Stimulated activated CD4-positive, alpha-beta T cell treated with anti-CD3 and anti-CD28 coated beads, Interleukin-4, amount 100 ng/mL, for 1 hour (primary cell): ENCODE measurements at places on chromosomes 11 and 22.
A peak's percentile ranks its signal among the peaks of the same experiment; 100 is the strongest.

- no peak for DNase-seq
These were observed 28.4 kb downstream of the KIAA0930 start for GRCh38 chr22:45212306-45212709.

GRCh38 chr22:47784991-47785390 lies 1022.5 kb downstream of the TBC1D22A start:
- DNase-seq: no peak

DNA sequence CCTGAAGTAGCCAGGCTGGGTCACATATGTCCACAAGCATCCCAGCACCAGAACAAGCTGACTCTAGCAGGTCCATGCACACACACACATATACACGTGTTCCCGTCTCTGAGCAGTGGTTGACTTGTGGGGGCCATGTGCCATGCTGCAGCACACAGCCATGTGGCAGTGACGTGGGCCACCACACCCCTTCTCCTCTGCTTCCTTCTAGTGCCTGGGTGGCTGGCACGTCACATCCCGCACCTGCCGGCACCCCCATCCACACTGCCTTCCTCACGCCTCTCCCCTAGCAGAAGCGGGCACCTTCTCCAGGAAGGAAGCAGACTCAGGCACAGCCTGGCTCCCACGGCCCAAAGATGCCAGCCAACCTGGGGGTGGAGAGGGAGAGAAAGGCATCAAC lies 9.5 kb downstream of the SYT7 start:
- DNase-seq: no peak

GRCh38 chr11:87545858-87546257 lies 508.1 kb downstream of the TMEM135 start:
- DNase-seq: no peak

DNA sequence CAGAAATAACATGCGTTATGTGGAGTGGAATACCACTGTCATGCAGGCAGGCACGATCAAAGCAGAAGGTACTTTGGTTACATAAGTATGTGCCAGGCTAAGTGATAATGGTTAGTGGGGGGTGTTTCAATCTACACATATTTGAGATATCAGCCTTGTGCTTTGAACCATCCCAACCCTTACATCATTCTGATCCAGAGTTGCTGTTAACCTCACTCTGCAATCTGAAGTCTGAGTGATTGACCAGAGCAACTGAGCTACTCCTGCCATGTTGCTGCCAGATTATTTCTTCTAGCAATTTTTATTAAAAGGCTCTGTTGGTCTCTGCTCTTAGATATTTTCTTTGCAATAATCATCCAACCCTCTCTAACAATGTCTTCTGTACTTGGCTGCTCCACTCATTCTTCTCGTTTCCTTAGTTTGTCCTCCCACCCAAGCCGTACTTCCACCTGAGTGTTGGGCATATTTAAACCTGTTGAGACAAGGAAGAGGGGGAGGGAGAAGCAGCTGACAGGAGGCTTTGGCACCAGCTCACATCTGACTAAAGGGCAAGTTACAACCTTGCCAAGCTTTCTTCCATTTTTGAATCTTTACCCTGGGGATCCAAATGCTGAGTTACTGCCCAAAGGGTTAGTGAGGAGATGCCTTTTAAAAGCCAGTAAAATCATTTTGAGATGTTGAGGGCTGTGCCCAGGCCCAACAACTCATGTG lies 114.1 kb upstream of the SESN3 start:
- DNase-seq: no peak

DNA sequence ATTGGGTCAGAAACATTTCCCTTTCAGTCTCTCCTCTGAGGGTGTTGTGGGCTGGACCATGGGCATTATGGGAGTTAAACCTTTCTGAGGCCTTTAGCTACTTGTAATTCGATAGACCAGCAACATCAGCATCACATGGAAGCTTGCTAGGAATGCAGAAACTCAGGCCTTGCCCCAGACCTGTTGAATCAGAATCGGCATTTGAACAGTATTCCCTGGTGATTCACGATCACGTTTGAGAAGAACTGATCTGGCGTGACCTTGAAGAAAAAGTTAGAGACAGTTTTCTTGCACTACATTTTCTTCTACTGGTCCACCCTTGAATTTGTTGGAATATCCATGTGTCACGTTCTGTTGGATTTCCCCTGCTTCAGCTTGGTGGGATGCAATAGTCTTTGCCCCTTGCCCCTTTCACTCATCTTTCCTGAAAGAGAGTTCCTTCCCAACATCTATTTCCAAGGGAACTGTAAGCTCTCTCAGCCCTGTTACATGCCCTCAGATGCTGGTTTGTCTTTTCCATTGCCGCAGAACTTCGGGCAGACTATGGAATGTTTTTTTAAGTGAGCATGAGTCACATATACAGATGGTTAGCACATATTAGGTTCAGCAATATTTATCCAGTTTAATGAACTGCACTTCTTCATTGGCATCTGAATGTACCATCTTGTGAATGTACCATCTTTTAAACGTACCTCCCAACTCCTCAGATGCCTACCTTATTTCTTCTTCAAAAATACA lies 23.9 kb downstream of the EHF start:
- DNase-seq: no peak

DNA sequence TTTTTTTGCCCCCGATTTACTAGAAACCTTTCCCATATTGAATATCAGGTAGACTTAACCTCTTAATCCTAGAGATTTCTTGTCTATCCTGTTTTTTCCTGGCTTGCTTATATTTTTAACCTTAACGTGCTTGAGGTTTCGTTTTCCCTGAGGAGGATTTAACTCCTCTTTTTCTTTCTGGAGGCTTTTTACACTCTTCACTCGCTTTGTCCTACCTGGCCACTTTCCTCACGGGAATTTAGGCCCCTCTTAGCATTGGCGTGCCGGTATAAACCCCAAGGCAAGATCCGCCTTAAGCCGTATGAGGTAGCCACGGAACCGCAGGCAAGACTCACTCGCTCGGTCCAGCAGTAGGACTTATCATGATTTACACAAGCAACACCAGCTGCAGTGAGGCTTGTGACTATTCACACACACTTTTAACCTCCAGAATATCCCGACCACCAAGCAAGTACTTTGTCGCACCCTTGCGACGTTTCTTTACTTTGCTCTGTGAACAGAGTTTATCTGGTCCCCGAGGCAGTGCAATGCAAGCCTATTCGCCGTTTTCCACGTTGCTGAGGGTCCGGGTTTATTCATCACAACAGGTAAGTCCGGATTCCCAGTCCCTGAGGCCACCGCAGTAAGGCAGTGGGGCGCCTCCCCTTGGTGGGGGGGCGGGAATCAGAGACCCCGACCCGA lies 20.6 kb upstream of the ALDH3B2 start:
- no peak for DNase-seq

- DNase-seq: no peak
These were observed 2089.0 kb upstream of the RAG2 start for GRCh38 chr11:38687008-38687407.

- no peak for DNase-seq
These were observed 729 bp upstream of the ALX4 start for GRCh38 chr11:44310463-44311272.

DNA sequence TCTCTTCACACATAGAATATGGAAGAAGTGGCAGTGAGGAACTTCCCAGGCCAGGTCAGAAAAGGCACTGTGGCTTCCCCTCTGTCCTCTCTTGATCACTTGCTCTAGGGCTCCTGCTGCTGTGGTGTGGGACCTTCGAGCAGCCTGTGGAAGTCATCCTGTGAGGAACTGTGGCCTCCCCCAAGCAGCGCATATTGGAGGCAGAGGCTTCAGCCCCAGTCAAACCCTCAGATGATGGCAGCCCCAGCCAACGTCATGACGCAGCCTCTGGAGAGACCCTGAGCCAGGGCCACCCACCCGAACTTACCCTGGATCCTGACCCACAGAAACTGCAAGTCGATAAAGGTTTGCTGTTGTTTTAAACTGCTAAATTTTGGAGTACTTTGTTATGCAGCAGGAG lies 444.9 kb downstream of the TBC1D22A start:
- DNase-seq: no peak

GRCh38 chr11:128685402-128686020 lies 8.4 kb upstream of the FLI1 start:
- DNase-seq: no peak

DNA sequence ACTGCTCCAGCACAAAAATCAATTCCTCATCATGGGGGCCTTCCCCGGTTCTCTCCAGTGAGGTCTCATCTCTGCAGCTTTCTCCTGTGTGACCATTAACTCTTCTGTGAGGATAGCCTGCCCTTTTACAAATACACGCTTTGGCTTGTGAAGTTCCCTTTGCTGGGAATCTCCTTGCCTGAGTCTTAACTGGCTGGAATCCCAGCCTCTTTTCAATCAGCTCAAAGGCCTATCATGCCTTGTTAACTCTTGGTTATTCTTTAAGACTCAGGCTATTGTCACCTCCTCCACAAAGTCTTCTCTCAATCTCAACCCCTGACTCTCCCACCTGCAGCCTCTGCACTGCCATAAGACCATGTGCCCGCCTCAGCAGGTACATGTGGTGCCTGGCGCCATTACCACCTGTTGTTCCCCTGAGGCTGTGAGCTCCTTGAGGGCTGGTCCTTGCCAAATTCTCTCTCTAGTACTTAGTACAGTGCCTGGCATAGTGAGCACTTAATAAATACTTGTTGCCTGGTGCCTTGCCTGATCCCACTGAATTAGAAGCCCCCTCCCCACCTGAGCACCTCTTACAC lies 128.2 kb downstream of the ST3GAL4 start:
- no peak for DNase-seq

- peak; percentile 93 for DNase-seq
These were observed at the start of gene MAJIN for GRCh38 chr11:64971421-64972233. Gene MAJIN, minus strand, starts transcription at chr11:64972108. Its CDS starts 12,703 bp downstream, at chr11:64959405.

- no peak for DNase-seq
These were observed 6.8 kb downstream of the RNF169 start for GRCh38 chr11:74755395-74755995.

DNA sequence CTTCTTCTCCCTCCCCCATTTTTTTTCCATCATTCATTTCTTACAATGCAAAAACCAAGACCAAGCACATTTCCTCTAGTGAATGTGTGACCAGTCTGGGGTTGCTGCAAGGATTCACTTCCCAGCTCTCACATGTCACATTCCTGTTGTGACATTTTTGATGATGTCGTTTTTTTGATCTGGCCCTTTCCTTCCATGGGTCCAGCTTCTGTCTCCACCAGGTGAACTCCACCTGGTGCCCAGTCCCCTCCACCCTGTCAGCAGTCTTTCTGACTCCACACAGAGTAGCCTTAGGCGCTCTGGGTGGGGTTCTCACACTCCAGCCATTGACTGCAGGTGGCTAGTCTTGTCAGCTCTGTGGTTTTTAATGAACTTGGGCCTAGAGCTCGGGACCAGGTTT lies 15.6 kb downstream of the PANX1 start:
- DNase-seq: no peak

DNA sequence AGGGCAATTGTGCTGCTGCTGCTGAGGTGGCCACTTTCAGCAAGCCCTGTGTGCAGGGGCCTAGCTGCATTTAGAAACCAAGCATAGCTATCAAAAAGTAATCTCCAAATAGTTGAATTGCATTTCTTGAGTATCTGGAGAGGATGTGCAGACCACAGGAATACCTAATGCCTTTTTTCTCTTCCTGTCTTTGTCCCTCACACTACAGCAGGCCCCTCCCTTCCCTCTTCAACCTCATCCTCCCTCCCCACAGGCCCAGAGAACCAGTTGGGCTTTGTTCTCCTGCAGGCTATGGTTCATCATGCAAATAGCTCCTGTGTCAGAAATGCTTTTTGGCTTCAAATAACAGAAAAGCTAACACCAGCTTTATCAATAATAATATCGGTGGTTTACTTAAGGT lies 47.7 kb downstream of the DKK3 start:
- no peak for DNase-seq

DNA sequence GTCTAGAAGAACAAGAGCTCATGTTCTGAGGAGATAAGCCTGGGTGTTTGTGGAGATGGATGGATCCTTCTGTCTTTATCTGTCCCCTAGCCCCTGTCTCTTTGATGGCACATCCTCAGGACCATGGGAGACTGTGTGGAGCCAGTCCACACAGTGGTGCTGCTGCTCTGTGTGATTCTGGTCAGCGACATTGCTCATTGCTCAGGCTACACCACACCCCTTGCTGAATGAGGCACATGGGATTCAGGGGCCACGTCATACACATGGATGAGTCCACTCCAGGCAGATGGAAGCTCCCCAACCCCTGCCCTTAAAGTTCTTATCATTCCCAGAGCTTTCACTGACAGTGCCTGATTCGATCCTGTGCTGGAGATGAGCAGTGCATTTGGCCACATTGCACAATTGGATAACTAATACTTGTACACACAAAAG lies 222.2 kb downstream of the NAV2 start:
- DNase-seq: no peak

- no peak for DNase-seq
These were observed 938 bp downstream of the SHISAL1 start for GRCh38 chr22:44311855-44312170.

DNA sequence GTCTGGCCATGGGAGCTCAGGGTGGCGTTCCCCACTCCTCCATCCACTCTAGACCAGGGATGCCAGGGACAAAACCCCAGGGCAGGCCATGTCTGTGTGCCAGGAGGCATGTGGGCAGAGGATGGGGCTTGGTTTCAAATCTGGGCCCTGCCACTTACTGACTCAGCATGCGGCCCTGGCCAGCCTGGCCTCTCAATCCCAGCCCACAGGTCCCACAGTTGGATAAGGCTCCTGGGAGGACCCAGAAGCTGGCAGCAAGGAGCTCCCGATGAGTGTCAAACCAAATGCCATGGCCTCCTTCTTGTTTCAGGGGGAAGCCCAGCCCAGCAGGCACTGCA lies 1290.4 kb downstream of the BRD1 start:
- DNase-seq: no peak

- no peak for DNase-seq
These were observed 130.4 kb downstream of the ADAMTS15 start for GRCh38 chr11:130578738-130579368.

DNA sequence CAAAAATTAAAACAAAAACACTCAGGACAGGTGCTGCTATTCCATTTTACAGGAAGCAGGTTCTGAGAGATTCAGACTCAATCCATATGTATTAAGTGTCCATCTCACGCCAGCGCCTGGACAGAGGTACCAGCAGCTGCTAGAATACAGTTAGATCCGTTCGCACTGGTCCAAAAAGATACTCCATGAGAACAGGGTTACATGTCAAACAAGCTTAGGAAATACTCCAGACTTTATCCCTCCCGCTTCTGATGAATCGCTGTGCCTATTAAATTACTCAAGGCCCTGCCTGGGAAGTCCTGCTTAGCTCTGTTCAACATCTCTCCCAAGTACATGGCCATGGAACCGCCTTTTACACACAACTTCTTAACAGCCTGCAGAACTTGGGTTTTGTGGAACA lies 50.2 kb upstream of the SLC35C1 start:
- no peak for DNase-seq

DNA sequence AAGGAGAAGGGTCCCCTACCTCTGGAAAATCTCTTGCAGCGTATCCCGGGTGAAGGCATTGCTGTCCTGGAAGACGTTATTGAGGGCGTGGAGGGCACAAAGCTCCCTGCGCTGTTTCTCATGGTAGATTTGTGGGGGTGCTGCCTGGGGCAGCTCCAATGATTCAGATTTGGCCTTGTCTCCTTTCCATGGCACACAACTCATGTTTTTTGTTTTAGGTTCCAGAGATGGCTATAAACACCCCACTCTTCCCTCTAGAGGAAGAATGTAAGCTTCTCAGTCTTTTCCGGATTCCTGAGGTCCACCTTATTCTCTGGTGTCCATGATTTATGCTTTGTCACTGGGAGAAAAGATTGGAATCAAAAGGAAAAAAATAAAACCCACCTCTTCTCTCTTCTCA lies 959 bp downstream of the JOSD1 start:
- DNase-seq: no peak

- DNase-seq: no peak
These were observed 4.7 kb upstream of the ZNF74 start for GRCh38 chr22:20389288-20389687.
